CD8-positive, alpha-beta T cell (primary cell): ENCODE measurements at places on chromosomes 5 and 9.

DNA sequence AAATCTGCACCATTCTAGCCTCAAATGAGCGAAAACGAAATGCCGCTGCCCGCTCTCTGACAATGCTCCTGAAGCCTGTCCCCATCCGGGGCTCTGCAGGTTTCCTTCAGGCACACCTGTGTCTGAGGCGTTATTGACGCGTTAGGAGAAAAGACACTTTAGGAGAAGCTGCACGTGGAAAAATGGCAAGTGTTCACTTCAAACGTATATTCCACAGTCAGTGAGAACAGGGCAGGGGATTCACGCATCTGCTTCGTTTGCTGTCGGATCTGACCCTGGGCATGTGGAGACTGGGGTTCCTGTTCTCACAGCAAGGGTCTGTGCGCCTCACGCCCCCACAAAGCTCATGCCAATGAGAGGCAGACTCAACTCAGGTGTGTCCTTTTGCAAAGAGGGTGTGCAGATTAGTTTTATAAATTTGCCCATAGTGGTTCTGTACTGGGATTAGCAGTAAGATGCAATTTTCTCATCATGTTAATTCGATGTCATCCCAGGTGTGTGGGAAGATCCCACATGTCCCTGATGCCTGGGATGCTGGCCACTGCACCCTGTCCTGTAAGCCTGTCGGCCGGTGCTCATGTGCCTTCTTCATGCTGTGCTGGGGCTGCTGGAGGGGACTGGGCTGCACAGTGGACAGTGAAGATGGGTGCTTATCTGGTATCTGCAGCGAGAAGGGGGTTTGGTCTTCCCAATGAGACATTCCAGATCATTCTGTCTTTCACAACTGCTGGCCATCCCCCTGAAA, 11.2 kb upstream of the TBC1D9B start:
- DNase-seq: no peak

GRCh38 chr5:68682400-68683160, 411.2 kb upstream of the SLC30A5 start:
- no peak for DNase-seq

DNA sequence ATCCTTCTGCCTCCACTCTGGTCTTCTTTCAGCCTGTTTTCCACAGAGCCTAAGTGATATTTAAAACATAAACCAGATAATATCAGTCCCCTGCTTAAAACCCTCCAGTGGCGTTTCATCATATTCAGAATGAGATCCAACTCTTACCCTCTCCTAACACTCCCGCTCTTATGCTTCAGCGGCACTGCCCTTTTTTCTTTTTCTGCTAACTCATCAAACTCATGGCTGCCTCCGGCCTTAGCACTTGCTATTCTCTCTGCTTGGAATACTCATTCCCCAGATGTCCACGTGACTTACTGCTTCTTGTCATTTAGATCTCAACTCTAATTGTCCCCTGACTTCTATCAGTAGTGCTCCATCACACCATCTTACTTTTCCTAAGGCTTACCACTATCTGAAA, 73.6 kb downstream of the PIP5K1B start:
- DNase-seq: no peak

- DNase-seq: no peak
Observed at GRCh38 chr9:21871256-21871975, 69.0 kb downstream of the MTAP start.

DNA sequence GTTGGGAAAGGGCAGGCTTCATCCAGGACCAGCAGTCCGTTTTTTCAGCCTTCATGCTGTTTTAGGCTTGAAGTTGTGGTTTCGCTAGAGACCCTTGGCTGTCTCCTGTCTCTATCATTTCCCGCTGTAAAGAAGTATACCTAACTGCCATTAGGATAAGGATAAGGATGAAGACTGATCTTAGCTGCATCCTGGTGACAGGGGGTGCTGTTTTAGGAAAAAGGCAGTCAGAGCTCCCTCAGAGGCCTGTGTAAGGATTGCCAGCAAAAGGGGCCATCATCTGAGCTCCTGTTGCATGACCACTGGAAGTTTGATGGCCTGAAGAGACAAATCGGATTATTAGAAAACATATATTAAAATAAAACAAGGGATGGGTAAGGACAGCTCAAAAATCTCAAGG, 64.8 kb upstream of the FGF10 start:
- DNase-seq: no peak

DNA sequence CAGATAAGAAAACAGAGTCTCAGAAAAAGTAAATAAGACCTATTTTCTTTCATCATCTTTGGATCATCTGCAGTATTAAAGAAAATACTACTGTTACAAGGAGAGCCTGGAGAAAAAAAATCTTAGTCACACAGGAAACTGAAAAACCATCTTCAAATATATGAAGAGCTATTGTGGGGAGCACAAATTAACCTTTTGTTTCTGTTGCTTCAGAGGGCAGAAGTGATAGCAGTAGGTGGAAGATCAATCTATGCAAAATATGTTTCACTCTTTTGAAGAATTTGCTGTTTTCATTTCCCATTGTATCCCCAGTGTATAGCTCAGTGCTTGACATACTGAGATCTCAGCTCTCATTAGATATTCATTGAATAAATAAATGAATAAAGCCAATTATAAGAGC, 13.1 kb upstream of the CEMIP2 start:
- DNase-seq: no peak

- DNase-seq: no peak
Observed at GRCh38 chr9:96618209-96619123, 1.2 kb downstream of the CDC14B start.

DNA sequence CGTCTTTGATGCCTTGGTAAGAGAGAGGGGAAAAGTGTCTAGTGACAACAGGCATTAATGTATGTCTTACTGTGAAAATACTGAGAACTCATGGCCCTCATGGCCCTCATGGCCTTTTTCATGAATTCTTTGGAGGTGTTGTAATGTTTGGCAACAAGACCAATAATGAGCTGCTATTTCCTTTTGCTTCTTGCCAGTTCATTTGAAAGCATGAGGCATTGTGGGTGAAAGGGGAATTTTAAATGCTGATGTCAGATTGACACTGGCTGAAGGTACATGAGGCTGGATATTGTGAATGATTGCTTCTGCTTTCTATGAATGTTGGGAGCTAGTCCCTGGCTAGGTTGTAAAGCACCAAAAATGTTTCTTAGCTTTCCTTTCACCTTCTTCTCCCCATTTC, 79.2 kb downstream of the DOCK2 start:
- DNase-seq: no peak

GRCh38 chr5:83512061-83512745, 40.7 kb downstream of the VCAN start:
- no peak for DNase-seq

DNA sequence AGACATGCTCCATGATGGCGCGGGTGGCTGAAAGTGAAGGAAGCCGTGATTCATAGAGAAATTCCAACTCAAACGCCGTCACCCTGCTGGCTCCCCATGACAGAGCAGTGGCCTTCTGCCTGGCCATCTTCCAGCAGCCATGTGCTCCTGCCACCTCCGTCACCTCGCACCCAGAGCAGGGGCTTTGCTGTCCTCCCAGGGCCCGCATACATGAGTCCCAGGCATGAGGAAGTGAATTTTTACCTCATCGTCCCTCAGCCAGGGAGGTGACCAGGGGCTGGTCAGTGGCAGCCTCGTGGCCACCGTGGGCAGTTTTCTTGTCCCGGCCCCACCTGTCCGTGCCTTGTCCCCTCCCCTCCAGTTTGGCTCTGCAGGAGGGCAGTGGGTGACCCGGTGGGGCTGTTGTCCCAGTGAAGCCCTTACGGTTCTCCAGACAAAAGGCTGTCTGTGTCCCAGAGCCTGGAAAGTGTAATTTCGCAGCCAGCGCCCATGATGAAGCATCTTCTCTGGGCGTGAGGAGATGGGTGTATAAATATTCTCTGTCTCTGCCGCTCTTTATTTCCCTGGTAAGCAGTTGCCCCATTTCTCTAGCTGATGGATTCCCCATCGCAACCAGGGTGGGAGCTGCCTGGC, 124.0 kb upstream of the LMX1B start:
- DNase-seq: no peak

GRCh38 chr5:136058039-136058971, 29.5 kb downstream of the TGFBI start:
- no peak for DNase-seq

DNA sequence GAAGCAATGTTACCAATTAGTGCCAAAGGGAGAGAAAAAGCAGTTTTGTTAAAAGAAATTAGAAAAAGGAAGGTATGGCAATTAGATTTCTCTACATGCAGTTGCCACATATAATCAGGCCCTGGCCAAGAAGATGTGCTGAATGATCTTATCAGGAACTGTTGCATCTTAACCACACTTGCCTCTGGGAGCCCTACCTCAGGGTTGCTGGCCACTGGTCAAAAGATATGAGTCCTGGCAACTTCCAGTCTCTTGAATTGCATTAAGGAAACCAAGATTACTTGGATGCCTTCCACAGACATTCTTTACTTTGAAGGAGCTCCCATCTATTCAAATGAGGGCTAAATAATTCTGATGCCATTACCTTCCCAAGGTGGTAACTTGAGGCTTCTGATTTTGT, 60.4 kb downstream of the TNC start:
- DNase-seq: no peak

GRCh38 chr5:75395277-75395676, 58.3 kb downstream of the HMGCR start:
- DNase-seq: no peak

DNA sequence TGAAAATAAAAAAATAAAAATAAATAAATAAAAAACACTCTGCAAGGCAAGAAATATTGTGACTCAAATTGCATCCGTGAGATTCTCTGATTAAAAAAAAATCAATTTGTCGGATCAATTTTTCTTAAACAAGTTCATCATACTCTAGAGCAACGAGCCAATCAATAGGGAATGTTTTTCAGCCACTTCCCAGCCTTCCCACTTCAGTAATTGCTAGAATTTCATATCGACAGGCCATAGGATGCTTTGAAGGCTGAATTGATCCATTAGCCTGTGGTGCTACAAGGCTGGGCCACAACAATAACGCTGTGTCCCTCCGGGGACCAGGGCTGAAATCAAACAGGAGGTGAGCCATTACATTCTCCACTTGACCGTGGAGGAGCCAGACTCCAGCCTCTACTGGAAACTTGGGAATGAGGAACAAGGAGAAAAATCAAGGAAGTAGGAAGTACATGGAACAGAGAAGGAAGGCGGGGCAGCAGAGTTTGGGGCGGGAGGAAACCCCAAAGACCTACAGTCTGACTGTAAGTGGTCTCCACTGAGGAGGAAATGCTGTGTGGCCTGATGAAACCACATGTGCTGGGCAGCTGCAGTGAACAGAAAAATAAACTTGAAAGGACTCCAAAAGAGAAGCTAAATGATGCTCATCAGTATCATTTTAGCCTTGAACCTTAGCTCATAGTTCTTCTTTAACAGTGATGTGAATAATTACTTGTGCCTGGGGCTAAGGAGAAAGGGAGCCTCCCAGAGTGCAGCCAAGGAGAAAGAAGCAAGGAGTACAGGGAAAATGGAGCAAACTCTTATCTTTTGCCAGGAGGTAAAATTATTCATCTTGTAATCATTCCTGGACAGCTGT, 308.6 kb downstream of the TLE1 start:
- no peak for DNase-seq

DNA sequence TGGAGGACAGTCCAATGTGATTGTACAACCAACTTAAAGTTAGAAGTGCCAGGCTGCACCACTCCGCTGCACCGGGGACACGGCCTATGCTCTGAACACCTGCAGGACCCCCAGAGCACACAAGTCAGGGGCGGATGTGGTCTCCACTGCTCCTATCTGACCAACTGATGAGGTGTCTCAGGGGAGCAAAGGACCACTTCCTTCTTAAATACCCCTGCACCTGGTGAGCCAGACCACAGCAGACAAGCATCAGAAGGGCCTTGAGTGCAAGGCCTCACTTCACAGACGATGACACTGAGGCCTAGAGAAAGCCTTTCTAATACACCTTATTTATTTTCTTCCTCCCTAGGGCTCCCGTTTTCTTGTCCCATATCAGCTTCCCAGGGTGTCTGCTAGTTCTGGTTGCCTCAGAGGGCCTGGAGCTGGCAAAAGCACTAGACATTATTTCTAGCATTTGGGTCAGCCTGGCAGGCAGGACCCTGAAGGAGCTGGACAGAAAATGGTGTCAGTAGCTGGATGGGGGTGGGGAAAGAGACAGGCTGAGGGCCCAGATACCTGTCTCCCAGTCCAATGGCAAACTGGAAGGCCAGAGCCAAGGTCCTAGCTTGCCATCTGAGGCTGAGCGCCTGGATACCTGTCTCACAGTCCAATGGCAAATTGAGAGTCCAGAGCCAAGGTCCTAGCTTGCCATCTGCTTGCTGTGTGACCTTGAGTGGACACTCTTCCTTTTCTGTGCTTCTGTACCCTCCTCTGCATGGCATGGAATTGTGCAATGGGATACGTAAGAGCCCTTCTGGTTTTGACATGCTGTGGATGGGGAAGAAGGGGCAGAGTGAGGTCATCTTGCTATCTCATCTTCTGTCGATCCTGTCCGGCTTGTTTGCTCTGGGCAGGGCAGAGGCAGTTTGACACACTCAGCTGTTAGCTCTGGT, 9.0 kb downstream of the CCDC69 start:
- DNase-seq: peak; percentile 79

DNA sequence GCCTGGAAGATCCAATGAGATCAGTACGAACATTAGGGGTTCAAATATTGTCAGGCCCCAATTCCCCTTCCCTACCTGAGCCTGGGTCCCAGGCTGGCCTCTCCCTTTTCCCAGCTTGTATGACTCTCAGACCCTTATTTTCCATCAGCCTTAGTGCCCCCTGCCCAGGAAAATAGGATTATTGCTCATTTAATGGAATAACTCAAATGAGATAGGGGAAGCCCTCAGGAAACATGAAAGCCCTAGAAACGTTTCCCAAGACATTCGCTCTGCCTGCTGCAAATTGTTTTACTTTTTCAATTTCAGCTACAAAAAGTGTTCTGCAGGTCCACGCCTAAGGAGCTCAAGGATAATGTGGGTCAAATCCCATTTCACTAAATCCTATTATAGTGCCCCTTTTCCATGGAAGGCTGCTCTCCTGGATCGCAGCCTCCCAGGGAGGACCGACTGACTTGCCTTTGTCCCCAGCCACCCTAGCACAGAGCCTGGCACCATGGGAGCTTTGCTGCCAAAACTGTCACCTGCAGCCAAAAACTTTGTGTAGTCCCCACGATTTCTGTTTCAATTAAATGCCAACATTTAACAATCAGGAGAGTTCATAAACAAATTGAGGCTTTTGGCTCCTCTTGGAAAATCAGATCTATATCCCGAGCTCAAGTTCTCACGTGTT, 46.9 kb downstream of the THOC3 start:
- no peak for DNase-seq

DNA sequence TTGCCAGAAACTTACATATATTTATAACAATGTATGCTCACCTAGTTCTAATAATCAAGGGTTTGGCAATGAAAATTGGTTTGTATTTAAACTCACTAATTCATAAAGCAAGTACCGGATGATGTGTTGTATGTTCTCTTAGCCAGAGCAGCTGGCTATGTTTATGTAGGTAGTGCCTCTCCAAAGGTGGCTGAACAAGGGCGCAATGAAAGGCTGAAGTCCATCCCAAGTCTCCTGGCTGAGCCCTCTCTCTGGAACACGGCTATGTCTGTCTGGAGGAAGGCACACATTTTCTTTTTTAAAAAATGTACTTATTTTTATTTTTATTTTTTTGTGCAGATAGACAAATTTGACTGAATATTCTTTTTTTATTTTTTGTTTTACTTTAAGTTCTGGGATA, 141.2 kb upstream of the DAB2 start:
- DNase-seq: no peak

- DNase-seq: no peak
Observed at GRCh38 chr9:88890546-88890945, 100.7 kb upstream of the S1PR3 start.

- no peak for DNase-seq
Observed at GRCh38 chr5:80495891-80496290, 8.0 kb downstream of the FAM151B start.
